Activated T-cell treated with anti-CD3 and anti-CD28 coated beads for 1 hour (primary cell): ENCODE measurements at places on chromosomes 16 and 17.

DNA sequence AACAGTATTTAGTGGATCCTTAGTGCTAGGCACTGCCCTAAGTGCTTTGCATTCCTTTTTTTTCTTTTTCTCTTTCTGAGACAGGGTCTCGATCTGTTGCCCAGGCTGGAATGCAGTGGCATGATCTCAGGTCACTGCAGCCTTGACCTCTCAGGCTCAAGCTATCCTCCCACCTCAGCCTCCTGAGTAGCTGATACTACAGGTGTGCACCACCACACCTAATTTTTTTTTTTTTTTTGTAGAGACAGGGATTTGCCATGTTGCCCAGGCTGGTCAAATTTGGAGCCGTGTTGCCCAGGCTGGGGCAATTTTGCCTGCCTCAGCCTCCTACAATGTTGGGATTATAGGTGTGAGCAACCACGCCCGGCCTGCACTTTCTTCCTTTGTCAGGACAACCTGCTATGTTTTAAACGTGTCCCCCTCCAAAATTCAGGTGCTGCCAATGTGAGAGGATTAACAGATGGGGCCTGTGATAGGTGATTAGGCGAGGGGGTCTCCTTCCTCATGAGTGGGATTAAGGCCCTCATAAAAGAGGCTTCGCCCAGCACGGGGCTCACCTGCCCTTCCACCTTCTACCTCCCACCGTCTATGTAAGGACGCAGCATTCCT lies 5.4 kb downstream of the NQO1 start:
- no peak for DNase-seq

- no peak for DNase-seq
Measured at GRCh38 chr16:49003022-49003421, 278.6 kb downstream of the CBLN1 start.

DNA sequence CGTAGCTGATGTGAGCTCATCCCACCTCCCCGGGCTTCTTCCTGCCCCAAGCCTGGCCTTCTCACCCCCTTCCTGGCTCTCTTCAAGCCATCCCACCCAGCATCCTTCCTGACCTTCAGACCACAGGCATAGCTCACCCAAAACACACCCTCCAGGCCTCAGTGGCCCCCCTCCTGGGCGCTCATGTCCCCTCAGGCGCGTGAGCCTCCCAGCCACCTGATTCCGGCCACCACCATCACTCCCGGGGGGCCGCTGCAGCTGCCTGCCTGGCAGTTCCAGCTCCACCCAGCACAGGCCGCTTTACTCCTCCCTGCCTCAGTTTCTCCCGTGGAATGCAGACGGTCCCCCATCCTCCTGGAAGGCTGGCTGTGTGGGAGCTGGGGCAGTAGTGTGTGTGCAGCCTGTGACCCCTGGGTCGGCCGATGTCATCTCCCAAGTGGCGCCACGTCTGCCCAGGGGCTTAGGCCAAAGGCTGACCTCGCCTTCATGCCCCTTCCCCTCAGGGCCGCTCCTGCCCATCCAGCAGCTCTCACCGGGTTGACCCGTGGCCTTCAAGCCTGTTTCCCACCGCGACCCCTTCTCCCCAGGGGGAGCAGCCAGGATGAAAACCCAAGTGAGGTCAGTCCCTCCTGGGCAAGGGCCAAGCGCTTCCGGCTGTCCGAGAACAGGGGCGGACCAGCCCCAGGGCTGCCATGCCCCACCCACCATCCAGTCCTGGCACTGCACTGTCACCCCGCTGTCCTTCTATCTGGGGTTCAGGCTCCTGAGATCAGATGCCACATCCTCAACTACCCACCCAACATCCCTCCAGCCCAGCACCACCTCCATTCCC lies 11.9 kb upstream of the CHMP6 start:
- no peak for DNase-seq

DNA sequence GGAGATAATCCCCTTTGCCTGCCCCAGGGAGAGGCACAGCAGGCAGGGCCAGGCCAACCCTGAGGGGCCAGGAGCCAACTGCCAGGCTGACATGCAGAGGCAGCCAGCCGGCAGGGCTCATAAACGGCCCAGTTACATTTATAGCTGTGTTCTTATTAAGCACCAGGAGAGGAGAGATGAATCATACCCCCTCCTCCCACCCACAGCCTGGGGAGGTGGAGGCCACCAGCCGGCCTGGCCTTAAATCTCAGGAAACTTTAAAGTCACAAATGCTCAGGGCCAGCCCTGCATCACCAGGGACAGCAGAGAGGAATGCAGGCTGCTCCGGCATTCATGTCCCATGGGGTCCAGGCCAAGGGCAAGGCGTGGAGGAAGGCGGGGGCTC lies 177.2 kb downstream of the TMEM132E start:
- DNase-seq, result no peak

DNA sequence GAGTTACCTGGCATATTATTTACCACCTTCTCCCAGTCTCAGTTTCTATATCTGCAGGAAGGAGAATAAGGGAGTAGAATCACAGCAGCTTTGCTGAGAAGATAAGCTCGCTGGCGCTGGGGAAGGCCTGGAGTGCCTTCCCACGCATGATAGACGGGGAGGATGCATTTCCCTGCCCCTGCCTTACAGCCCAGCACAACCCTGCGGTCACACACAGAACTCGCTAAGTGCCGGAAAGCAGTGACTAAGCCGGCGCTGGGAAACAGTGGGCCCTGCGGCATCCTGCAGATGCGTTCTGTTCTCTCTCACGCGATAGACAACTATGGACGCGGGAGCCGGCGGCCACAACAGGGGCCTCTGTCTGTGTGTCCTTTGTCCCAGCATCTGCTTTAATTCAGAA lies 4.8 kb downstream of the CA5A start:
- DNase-seq, result no peak

- no peak for DNase-seq
Measured at GRCh38 chr17:72110942-72111318, 9.9 kb upstream of the SOX9 start.
